Cerebellum (tissue), 4 donors: ENCODE measurements at places on chromosomes 5 and 9. TPM values are rescaled to one million over a fixed set of nuclear protein-coding genes. Genes with fewer than 3 reads are reported as not detected.

GRCh38 chr9:86287013-86287412 lies 4.7 kb upstream of the ISCA1 start:
- no peak for DNase-seq

DNA sequence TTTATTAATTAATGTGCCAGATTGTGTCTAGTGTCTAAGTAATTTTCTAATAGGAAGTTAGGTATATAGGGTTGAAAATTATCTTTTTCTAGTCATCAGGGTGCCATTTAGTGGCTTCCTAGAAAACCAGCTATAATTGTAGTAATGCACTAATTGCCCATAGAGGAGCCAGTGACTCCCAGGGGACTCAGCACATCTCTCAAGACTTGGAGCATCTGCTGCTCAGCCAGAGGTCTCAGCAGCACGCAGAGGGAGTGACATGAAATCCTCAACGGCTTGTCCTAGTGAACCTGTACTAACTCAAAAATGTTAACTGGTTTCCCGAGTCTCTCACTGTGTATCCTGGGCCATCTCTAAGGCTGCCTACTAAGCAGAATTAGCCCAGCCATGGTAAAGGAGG lies 78.2 kb upstream of the MAN2A1 start:
- no peak for DNase-seq

DNA sequence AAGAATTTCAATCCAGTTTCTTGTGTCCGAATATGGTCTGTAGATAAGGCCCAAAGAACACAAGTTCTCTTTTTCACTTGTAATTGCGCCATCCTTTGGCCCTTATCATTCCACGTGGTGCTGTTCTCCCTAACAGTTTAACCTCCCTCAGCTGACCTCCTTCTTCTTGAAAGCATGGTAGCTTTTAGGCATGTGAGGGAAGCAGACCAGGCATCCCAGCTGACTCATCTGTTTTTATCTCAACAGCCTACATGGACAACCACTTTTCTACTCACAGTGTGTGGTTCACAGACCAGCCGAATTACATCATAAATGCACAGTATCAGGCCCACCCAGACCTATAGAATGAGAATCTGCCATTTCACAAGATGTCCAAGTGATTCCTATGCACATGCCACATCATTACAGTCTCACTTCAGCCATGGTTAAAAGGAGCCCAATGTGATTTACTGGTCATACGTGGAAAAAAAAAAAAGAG lies 26.9 kb upstream of the PLIN2 start:
- DNase-seq, result no peak

GRCh38 chr9:127694890-127695720 lies 11.7 kb upstream of the CFAP157 start:
- DNase-seq, result no peak

DNA sequence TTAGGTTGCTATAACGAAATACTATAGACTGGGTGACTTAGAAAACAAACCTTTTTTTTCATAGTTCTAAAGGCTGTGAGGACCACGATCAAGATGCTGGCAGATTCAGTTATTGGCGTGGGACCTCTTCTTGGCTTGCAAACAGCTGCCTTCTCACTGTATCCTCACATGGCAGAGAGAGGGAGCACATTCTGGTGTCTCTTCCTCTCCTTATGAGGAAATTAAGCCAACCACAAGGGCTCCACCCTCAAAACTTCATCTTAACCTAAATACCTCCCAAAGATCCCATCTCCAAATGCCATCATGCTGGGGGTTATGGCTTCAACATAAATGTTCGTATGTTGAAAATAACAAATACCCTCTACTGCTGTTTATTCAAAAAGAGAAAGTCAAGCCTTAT lies 197.1 kb downstream of the CEMIP2 start:
- DNase-seq, result no peak

GRCh38 chr5:108878756-108879155 lies 131.1 kb downstream of the FER start:
- no peak for DNase-seq

- DNase-seq, result no peak
These were observed 28.6 kb downstream of the TRIM32 start for GRCh38 chr9:116715751-116716150.

- DNase-seq, result no peak
These were observed 36.0 kb downstream of the B4GALT1 start for GRCh38 chr9:33130961-33131789.

DNA sequence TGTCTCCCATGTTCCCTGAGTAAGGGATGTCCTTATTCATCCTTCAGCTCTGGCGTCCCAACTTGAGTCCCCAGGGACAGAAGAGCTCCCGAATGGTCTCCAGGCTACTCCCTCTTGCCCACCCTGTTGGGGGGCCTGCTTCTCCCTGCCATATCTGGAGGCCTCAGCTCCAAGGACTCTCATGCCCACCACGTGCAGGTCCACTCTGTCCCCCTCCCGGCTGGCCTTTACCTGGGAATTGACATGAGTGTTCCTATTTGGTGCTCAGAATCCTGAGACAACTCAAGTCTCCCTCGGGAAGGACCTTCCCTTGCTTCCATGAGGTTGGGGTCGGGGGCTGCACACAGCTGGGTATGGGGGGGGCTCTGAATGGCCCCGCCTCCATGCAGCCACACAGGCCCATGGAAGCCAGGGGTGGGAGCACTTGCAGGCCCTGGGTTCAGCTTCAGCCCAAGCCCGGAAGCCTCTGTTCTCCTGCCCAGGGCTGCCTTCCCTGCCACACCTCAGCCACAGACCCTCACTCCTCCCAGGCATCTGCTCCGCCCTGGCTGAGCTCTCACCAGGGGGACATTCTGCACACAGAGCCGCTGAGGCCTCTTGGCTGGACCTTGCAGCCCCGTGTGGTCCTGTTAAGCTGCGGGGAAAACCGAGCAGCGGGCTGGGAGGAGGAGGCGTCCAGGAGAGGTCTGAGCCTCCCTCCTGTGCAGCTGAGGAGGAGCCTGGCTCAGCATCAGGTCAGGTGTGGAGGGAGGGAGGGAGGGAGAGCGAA lies 121.9 kb downstream of the PHF2 start:
- DNase-seq, result no peak

DNA sequence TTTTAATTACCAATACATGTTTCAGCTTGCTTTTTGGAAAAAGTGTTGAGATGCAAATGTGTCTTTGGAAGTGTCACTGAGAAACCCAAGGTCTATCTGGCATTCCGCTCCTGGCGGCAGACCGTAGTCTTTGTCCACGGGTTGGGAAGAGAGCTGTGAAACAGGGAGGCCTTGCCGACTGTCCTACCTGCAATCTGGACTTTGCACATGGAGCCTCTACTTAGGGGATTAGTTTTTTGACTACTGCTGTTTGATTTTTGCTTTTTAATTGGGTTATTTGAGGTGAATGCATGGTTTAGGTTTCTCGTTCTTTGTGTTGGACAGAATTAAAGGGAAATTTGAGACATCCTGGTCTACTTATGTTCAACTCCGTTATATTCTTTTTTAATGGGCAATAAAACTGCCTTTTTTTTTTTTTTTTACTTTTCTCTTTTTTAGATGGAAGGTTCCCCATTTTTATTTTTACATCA lies 25.7 kb downstream of the TRIO start:
- no peak for DNase-seq

- no peak for DNase-seq
These were observed 11.1 kb upstream of the TCF7 start for GRCh38 chr5:134103397-134103796.

DNA sequence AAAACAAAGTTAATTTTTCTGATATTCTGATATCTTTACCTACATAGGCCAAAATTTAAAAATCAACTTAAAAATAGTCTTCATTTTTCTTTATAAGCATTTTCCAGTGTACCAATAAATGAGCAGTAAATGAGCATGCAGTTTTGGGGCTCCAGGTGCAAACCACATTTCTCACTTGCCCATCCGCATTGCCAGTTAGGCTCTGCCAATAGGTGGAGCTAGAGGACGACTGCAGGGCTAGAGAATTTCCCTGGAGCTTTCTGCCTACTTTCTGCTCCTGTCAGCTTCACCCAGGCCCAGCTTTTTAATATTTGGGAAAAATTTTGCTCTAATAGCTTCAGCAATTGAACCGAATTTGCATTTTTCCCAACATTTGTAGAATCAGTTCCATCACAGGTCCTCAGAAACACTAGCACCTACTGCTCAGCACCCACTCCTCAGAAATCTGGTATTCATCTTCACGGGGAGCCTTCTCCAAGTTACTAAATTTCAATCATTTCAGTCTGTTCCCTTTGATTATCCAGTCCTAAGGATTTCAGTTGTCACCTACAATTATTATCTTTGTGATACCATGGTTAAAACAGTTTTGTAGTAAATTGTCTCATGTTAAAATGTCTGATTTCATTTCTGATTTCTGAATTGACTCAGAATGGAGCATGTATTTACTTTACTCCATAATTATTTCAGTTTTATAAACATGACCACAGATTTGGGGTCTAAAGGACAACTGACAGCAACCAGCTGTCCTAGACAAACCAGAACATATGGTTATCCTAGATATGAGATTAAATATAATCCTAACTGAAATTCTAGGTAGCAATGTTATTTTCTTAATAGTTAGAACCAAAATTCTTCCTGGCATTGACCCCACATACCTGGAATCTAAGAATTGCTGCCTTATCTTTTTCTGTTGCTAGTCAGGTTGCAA lies 104.6 kb upstream of the FAM174A start:
- DNase-seq, result no peak

GRCh38 chr9:86801246-86801645 lies 146.1 kb downstream of the GAS1 start:
- DNase-seq, result no peak

GRCh38 chr5:127839496-127840197 lies 136.5 kb downstream of the CCDC192 start:
- DNase-seq, result no peak

DNA sequence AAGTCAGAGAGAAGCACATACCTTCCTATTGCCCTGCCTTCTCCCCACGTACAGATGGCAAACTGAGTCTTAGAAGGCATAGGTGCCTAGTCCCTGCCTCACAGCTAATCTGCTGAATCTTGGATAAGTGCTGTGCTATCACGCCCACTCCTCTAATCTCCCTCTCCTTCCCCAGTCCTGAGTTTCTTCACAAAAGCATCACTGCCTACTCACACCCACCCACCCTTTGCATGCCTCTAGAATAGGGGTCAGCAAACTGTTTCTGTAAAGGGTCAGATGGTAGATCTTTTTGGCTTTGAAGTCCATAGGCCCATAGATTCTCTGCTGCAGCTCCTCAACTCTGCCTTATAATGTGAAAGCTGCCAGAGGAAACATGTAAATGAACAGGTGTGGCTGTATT lies 23.2 kb upstream of the JADE2 start:
- DNase-seq, result no peak

DNA sequence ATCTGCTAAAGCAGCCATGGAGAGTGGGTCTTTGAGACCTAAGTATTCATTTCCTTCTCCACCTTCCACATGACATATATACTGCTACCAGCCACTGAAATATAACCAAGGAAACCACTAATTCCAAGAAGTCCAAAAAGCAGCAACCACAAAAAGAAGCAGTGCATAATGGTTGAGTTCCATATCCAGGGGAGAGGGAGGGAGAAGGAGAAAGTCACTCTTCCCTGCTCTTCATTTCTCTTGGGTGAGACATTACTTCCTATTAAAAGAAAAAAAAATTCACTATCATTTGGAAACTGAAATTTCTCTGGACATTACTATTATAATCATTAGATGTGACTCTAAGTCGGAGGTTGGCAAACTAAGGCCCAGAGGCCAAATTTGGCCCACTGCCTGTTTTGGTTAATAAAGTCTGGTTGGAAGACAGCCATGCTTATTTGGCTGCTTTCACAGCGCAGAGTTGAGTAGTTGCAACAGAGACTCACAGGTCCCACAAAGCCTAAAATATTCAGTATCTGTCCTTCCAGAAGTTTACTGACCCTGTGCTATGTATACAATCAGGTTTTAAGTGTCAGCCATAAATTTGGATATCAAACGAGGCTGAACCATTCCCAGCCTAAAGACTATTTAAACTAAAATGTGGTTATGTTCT lies 168.6 kb downstream of the MPDZ start:
- DNase-seq, result peak; percentile 23

- DNase-seq, result no peak
These were observed 155.5 kb downstream of the APBA1 start for GRCh38 chr9:69516353-69517322.

DNA sequence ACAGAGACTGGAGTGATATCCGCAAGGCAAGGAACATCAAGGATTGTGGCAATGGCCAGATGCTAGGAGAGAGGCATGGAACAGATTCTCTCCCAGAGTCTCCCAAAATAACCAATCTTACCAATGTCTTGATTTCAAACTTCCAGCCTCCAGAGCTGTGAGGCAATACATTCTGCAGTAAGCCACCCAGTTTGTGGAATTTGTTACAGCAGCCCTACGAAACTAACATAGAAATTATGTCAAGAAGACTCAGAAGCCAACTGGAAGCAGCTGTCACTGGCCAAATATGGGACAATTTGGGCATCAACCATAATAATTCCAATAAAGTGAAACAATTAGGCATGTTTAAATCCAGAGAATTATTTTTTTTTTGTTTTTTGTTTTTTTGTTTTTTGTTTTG lies 271.1 kb downstream of the NDUFS4 start:
- no peak for DNase-seq

- DNase-seq, result no peak
These were observed 141.3 kb upstream of the NFIB start for GRCh38 chr9:14455243-14455642.

IGIP gene
- 8.3 TPM for total RNA-seq

NR5A1 gene
- not detected for total RNA-seq

PCDHA11 gene
- total RNA-seq, result 27.7 TPM

PDE8B gene
- total RNA-seq, result 6.4 TPM

TOR1A gene
- 20.6 TPM for total RNA-seq

ADAMTS6 gene
- total RNA-seq, result 62.3 TPM

NOP16 gene
- total RNA-seq, result 4.9 TPM

MAMDC4 gene
- total RNA-seq, result 6.0 TPM

TMEM232 gene
- total RNA-seq, result 27.9 TPM

PPP3R2 gene
- total RNA-seq, result 0.45 TPM

IFNA13 gene
- not detected for total RNA-seq

LRRC26 gene
- total RNA-seq, result 0.91 TPM

LMBRD2 gene
- 39.8 TPM for total RNA-seq

CDC20B gene
- 0.18 TPM for total RNA-seq

C5orf52 gene
- total RNA-seq, result not detected

C9orf50 gene
- not detected for total RNA-seq

MAPKAP1 gene
- 43.3 TPM for total RNA-seq

LCN12 gene
- total RNA-seq, result 0.36 TPM

NSD1 gene
- total RNA-seq, result 102 TPM

AMBP gene
- not detected for total RNA-seq

SPINK6 gene
- total RNA-seq, result not detected

RNF38 gene
- 50.4 TPM for total RNA-seq

BTNL9 gene
- 4.1 TPM for total RNA-seq
